ENCODE measurements at places on chromosomes 12 and 14.

- DNase-seq: no peak
These were observed 3.3 kb upstream of the GALC start for GRCh38 chr14:87996291-87996592.

- DNase-seq: no peak
These were observed 26.3 kb downstream of the ZFYVE21 start for GRCh38 chr14:103741876-103742275.

DNA sequence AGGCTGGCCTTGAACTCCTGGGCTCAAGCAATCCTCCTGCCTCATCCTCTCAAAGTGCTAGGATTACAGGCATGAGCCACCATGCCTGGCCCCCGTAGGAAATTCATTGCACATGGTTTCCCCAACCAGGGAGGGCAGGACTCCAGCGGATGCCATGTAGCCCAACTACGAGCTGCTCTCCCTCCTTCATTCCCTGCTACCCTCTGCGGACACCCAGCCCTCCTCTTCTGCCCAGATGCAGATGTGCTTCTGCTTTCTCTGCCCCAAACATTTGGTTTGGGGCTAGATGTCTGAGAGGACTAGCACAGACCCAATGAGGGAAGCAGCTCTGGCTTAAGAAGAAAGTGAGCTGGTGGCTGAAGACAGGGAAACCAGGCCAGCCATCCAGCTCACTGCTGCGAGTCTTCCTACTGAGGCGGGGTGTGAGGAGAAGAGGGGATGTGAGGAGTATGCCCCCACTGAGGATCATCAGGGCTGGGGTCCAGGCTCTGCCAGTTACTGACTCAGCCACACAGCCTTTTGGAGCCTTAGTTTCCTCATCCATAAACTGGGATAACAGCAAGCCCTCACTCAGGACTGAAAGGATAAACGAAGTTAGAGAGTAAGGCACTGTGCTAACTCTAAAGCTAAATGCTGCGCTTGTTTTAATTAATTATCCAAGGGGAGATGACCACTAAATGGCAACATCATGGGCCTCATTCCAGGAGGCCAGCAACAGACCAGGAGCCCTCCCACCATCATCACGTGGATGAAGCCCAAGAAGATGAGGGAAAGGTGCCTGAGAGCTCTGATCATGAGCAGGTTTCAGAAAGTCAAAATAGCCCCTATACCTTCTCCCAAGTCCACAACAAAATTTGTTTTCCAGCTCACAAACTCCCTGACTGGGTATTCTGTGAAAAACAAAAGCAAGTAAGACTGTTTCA is 10.9 kb downstream of the CTDSP2 start:
- DNase-seq: no peak

GRCh38 chr12:32365473-32366064 is 33.8 kb upstream of the FGD4 start:
- DNase-seq: peak; percentile 46

DNA sequence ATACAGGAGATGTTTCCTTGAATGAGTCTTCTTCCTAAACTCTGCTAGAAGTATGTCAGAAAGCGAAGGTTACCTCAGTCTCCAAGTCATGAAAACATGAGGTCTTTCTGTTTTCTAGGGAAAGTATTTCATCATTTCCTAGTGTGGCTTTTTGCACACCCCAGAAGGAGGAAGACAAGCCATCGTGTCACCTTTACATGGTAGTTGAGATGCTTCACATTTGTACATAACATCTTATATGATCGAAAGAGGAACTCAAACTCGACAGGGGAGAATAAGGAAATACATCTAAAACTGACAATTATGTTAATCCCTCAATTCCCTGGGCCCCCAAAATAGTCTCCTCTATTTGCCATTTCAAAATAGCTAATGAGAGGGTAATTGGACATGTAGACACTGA is 214.1 kb upstream of the PLEKHG7 start:
- no peak for DNase-seq

DNA sequence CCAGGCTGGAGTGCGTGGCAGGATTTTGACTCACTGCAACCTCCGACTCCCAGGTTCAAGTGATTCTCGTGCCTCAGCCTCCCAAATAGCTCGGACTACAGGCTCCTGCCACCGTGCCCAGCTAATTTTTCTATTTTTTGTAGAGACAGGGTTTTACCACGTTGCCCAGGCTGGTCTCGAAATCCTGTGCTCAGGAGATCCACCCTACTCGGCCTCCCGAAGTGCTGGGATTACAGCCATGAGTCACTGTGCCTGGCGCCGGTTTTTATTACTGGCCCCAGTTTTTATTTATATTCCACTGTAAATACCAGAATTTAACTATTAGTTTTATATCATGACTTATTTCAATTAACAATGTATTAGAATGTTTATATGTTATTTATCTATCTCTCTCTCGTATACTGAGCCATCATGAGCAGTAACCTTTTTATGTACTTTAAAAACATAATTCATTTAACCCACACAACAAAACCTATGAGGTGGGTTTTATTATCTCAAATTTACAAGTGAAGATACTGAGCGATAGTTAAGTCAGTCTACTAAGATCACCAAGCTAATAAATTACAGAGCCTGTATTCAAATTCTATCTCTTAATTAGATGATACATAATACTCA is 47.8 kb downstream of the HECTD1 start:
- DNase-seq: no peak

DNA sequence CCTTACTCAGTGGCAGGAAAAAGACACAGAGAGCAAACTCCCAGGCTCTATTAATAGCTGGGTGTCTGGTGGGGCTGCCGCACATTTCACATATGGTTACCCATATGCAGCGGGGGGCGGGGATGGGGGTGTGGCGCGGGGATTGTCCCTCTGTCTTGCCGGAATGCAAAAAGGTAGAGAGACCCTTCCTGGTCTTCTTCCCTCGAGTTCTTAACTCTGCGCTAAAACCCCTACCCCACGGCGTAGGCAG is 1.7 kb downstream of the PRMT8 start:
- no peak for DNase-seq

DNA sequence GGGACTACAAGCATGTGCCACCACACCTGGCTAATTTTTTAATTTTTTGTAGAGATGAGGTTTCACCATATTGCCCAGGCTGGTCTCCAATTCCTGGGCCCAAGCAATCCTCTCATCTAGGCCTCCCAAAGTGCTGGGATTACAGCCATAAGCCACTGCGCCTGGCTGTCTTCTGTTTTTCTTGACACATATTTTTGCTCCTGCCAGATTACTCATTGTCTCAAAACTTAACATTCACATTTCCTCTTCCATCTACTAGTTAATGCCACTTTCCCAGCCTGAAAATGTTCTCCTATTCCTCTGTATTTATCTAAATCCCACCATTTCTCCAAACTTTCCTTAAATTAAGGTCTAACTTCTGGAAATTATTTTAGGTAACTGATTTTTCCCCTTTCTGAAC is 36.2 kb upstream of the KCNH3 start:
- no peak for DNase-seq

- no peak for DNase-seq
These were observed 118.2 kb upstream of the KITLG start for GRCh38 chr12:88698471-88698870.

DNA sequence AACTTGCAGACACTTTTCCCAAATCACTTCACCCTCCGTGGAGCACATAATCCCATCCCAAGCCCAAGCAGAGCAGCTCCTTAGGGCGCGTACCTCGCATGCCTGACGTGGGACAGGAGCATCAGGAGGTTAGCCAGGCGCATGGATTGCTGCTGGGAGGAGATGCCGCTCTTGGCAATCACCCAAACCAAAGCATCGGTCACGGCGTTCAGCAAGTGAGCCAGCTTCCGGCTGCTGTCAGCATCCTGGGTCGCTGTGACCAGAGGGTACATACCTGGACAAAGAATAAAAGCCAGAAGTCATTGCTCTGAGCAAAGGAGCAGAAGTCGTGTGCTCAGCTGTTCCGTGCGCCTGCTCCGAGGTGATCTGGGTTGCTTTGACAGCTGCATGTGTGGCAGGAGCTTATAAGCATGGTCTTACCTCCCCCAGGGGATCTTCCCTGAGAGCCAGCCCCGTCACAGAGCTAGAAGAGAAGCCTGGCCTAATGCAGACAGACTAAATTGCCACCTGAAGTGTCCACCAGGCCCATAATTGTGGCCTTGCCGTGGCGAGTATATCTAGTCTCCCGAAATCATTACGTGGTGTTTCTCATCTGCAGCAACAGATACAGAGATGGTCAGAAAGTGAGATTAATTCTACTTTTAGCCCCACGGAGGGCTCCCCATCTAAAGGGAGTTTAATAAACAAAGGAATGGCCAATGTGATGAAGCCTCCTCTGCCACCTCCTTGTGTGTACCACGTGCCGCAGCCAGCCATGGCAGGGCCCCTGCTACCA is 59.1 kb downstream of the ESR2 start:
- no peak for DNase-seq

- no peak for DNase-seq
These were observed 25.6 kb downstream of the SPATA7 start for GRCh38 chr14:88411039-88411438.

DNA sequence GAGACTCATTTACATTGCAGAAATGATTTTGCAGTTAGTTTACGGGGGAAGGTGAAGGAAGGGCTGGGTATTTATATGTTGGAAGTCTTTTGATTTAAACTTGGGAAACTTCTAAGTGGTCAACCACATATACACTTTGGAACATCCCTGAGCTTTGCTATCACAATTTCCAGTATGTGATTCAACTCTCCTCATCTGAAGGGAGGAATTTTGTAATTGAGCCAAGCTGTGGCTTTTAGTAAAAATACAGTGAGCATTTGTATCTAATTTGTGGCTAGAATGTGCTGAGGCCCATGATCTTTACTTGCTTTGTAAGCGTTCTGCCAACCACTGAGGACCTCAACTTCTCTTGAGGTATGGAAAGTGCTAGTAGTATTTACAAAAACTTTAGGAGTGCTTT is 235.0 kb upstream of the PDZRN4 start:
- DNase-seq: no peak

DNA sequence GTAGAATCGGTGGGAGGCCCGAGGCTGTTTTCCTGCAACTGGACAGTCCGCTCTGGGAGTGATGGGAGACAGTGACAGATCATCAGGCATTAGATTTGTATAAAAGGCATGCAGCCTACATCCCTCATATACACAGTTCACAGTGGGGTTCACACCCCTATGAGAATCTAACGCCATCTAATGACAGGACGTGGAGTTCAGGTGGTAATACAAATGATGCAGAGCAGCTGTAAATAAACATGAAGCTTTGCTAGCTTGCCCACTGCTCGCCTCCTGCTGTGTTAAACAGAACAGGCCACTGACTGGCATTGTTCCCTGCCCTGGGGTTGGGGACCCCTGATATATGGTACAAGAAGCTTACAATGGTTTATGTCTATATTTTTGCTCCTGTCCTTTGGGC is 179.0 kb downstream of the LRFN5 start:
- peak; percentile 35 for DNase-seq

DNA sequence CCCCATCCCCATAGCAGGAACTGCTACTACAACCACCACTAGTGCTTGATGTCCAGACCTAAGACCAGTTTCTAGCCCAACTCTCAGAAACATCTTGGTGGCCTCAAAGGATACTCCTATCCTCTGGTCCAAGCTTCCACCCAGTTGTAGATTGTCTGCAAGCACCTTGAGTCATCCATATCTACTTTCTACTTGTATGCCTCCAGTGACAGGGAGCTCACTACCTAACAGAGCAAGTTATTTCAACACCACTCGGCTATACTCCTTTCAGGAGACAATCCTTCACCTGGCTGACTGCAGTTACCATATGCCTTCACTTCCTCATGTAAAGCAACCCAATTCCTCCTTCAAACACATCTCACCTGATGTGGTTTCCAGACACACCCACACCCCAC is 49.5 kb downstream of the KDM2B start:
- no peak for DNase-seq

GRCh38 chr12:4168036-4168435 is 105.5 kb upstream of the CCND2 start:
- no peak for DNase-seq

DNA sequence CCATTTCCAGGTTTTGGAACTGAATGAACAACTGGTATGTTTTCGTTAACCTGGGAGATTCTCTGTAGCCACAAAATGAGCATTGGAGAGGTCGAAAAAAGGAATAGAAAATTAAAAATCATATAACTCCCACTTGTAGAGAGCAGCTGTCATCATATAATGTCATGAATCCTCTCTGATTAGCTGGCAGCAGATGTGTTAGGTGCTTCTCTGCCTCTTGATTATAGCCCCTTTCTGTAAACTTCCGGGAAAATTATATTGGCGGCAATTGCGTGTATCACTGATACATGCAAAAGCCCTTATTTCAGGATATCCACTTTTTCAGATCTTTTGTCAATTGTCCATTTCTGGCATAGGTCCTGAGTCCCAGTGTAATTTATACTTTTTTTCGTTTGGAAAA is 31.7 kb downstream of the FGD4 start:
- no peak for DNase-seq

- no peak for DNase-seq
These were observed 256.8 kb upstream of the FLRT2 start for GRCh38 chr14:85273099-85273677.

- no peak for DNase-seq
These were observed 85.2 kb downstream of the CAND1 start for GRCh38 chr12:67354322-67354721.

DNA sequence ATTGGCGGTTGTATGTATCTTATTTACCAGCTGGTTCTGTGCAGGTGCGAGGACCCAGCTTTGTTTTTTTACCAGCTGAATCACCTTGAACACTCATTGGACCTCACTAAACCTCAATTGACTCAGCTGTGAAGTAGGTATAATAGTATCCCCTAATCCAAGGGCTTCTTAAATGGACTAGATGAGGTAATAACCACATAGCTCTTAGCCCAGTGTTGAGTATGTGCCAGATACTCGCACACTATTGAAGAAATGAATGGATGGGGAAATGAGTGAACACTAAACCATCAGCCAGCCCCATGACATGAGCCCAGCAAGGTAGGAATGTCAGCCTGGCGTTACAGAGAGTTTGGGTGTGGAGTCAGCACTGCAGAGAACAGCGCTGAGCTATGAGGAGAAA is 79.7 kb downstream of the RIMBP2 start:
- no peak for DNase-seq

DNA sequence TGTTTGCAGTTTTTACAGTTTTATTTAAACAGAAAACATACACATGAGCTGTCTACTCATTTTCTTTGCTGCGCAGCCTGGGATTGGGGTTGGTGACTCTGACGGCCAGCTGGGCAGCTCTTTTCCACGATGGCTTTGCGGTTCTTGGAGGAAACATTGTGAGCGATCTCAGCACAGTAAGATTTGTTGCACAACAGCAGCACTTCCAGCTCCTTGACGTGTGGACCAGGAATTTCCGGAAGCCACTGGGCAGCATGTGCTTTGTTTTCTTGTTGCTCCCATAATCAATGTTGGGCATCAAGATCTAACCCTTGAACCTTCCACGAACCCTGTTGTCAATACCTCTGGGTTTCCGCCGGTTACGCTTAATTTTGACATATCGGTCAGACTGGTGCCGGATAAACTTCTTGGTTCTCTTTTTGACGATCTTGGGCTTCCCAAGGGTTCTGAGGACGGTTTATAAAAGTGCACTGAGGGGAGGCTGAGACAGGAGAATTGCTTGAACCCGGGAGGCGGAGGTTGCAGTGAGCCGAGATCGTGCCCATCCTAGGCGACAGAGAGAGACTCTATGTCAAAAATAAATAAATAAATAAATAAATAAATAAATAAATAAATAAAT is 21.8 kb downstream of the FKBP11 start:
- DNase-seq: no peak

All from NCI-H2081 treated with DMSO at 0.1 percent for 48 hours (cell line).